Adrenal gland (tissue), 19 donors: ENCODE measurements at places on chromosomes 13 and 19.

DNA sequence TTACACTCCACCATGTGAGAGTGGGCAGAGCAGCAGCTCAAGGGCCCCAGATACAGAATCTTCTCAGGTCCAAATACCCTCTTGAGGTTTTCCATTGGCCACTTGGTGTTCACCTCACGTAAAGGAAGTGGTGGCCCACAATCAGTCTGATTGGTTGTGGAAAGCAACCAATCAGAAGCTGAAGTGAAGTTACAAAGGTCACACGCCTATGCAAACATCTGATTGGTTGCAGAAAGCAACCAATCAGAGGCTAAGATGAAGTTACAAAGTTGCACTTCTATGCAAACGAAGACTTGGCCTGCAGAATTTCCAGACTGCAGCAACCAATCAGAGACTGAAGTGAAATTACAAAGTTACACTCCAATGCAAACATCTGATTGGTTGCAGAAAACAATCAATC is 14.3 kb upstream of the TM9SF2 start:
- no peak for DNase-seq

- peak; percentile 73 for DNase-seq
Measured at GRCh38 chr19:19115954-19116353, 22.3 kb downstream of the TMEM161A start.

DNA sequence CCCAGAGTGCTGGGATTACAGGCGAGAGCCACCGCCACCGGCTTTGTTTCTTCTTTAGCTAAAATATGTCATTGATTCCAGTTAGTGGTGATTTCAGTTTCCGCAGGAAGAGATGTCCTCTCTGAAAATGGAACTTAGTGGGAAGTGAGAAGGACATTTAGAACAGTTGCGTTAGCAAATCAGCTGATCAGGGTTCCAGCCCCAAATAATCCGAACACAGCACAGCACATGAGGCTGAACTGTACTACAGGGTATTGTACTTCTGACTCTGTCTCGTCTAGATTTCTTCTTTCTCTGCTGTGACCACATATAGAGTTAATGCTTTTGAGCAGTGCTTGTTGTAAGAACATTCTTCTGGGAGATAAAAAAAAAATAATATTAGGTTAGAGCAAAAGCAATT is 314.4 kb downstream of the MYO16 start:
- no peak for DNase-seq

- DNase-seq, result no peak
Measured at GRCh38 chr19:52140032-52140710, 433 bp upstream of the ZNF616 start.

DNA sequence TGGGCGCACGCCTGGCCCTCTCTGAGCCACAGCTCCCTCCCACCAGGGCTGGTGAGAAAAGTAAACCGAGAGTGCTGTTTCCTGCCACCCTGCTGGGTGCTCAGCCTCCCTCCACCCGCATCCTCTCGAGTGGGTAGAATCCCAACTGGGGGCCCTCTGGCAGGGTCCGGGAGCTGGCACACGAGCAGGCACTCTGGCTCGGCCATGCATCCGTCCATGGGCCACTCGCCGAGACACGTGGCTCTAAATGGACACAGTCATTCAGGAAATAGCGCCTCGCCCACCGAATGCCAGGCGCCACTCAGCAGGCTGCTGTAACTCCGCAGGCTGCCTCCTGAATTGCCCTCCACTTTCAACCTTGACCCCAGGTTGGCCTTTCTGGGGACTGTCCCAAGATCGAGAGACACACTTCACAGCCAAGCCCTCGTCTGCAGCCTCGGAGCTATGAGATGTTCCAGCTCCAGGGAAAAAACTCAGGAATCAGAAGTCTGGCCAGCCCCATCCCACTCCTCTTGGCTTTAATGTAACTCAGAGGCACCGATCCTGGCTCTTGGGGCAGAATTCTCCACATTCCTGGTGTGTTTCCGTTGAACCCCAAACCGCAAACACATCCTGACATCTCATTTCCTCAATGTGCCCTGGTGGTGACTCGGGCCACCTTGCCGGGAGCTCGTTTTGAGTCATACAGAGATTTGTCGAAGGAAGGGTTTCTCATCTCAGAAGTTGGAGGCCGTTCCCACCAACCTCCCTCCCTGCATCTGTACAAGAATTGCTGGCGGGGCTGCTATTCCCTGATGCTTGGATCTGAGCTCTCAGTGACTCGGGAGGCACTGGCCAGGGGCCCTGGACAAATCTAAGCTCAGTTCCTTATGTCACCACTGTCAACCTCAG is 14.1 kb downstream of the KLF2 start:
- peak; percentile 73 for DNase-seq

- DNase-seq, result no peak
Measured at GRCh38 chr13:25181597-25181996, 9.5 kb upstream of the AMER2 start.

GRCh38 chr13:31437975-31438374 is 238.2 kb downstream of the B3GLCT start:
- no peak for DNase-seq

DNA sequence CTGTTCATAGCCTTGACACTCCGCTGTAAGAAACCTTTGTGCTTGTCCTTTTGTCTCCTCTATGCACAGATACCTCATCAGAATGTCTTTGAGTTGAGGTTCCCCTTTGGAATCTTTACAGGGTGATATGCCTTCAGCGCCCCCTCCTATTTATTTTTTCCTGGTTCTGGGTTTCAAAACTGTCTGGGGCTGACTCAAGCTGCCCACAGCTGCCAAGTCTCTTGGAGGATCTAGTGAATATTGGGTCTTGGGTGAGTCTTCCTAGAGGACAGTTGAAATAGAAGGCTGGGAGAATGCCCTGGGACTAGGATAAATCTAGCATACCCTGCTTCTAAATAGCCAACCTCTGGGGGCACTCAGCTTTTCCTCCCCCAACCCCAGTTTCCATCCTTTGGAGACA is 930 bp downstream of the ZNF136 start:
- DNase-seq, result no peak

DNA sequence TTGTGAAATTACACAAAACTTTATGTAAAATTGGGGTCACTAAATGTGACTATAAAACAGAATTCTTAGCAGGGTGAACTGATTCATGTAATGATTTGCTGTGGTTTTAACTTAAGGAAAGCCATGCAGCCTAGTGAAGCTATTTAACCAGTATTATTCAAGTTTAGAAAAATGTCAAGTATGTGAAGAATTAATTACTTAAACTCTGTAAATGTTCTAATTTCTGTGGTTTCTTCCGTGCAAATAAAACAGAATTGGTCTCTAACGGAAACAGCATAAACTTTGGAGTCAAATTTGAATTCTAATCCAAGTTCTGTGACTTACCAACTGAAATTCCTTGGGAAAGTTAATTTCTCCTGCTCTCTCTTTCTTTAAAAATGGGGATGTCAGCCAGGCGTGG is 13.3 kb downstream of the CDC16 start:
- no peak for DNase-seq

- DNase-seq, result no peak
Measured at GRCh38 chr13:107217251-107217650, 649.3 kb upstream of the ARGLU1 start.

- peak; percentile 16 for DNase-seq
Measured at GRCh38 chr19:33467851-33468250, 53.7 kb downstream of the PEPD start.

GRCh38 chr13:44396701-44397580 is 23.3 kb downstream of the SERP2 start:
- DNase-seq, result peak; percentile 13

- DNase-seq, result no peak
Measured at GRCh38 chr19:51607077-51607476, 23.1 kb downstream of the SIGLEC5 start.

DNA sequence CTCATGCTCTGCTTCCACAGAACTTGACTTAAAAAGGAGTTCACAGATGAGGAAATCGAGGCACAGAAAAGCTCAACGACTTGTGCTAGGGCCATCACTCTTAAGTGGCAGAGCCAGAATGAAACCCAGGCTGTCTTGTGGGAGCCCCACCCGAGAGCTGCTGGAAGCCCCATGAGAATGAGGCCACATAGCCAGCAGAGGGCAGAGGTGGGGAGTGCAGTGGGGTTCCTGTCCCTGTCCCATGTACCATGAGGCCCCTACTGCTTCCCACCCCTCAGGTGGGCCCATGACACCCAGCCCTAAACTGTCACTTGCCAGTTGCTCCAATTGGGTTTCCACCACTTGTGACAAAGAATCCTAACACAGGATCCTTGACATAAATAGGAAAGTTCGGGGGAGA is 175.9 kb downstream of the IRS2 start:
- peak; percentile 50 for DNase-seq

DNA sequence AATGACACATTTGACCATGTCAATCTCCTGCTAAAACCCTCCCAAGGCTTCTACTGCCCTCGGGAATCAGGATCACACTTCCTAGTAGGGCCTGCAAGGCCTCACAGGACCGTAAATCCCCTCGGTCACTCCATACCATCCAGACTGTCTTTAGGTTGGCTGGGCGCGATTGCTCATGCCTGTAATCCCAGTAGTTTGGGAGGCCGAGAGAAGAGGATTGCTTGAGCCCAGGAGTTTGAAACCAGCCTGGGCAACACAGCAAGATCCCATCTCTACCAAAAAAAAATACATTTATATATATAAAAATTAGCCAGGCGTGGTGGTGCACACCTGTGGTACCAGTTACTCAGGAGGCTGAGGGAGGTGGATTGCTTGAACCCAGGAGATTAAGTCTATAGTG is 15.0 kb downstream of the TMEM143 start:
- DNase-seq, result no peak

DNA sequence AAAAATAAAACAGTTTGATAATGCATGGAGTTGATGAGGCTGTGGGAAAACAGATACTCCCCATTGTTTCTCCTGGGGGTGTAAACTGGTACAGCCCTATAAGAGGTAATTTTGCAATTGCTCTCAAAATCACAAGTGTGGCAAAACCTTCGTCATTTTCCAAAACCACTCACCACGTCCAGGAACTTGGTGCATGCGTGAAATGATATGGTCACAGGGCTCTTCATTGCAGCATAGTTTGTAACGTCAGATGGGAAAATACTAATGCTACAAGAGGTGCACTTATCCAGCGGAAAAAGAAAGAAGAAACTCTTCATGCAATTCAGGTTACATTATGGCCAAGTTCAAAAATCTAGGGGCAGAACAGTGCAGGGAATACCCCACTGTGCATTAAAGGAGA is 11.9 kb upstream of the PLAUR start:
- DNase-seq, result no peak

- DNase-seq, result peak; percentile 59
Measured at GRCh38 chr19:51948975-51949374, 21.7 kb downstream of the ZNF613 start.

DNA sequence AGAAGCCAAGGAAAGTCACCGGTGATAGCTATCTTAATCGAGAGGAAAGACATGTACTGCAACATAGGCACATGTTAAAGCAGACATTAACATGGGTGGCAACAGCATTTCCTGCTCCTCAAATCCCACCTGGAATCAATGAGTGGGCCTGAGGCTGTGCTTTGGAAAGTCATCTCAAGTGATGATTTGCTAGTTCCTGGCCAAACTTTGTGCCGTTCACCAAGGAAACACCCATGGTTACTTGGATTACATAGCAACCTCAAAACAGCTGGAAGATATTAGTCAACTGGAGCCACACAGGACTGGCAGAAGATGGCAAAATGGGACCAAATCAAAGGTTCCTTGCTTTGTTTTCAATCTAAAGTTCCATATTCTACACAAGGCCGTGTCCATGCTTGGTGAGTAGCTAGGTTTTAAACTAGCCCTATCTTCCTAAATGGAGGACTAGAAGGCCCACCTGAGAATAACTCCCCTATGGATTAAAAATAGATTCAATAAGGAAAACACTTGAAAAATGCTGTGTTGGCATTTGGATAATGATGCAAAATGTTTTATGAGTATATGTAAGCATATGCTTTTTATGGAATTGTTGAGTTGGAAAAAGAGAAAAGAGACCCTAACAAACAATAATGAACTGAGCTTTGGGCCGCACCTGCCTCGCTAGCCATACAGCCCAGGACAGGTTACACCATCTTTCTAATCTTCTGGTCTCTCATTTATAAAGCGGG is 144.5 kb downstream of the RGCC start:
- no peak for DNase-seq

DNA sequence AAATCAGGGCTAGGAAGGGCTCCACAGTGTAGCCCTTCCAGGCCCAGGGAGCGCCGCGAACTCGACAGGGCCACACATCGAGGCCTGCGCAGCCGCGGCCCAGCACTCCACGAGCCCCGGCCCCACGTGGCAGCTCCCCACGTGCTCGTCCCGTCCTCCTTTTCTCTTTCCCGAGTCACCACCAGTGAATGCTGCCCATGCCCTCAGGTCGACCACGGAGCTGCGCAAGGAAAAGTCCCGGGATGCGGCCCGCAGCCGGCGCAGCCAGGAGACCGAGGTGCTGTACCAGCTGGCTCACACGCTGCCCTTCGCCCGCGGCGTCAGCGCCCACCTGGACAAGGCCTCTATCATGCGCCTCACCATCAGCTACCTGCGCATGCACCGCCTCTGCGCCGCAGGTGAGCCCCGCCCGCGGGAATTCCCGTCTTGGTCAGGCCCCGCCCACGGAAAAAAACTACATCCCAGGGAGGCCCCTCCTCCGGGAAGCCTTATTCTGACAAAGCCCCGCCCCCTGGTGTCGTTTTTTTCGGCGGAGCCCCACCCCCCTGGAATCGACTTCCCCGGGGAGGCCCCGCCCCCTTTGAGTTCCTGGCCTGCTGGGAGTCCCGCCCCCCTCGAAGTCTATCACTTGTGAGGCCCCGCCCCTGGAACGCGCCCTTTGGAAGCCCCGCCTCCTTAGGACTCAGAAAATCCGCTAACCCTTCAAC is 7.0 kb downstream of the HIF3A start:
- DNase-seq, result peak; percentile 62

DNA sequence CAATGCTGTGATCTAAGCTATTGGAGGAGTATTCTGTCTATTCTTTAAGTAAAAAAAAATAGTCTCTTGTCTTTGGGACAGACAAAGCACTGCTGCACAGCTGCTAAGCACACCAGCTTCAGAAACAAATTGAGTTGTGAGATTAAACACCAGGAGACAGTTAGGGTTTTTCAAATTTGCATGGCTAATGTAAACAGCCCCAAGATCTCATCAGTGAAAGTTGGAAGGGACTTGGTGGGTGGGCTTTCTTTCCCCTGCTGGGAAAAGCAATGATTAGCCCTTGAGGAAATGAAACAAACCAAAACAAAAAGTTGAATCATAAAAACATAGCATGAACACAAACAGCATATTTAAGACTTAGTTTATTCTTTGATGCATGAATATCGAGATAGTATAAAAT is 143.6 kb upstream of the SLITRK1 start:
- DNase-seq, result no peak
